ENCODE measurements at places on chromosomes 1 and 21.
A peak's percentile ranks its signal among the peaks of the same experiment; 100 is the strongest.

- DNase-seq, result no peak
Measured at GRCh38 chr1:29172415-29172939, 9.2 kb downstream of the SRSF4 start.

DNA sequence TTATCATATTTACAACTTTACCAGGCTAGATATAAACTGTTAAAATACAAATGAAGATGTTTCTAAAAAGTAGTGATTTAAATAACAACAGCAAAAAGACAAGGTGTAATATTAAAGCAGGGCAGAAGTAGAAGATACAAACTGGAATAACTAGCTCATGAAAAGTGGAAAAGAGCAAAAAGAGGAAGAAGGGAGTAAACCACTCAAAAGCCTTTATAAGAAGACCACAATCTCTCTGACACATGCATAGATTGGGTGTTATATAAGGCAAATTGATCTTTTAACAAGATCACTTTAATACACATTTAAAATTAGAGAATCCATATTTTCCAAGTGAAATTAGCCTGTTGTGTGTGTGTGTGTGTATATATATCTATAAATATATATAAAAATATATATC, 5.0 kb downstream of the DENND1B start:
- no peak for DNase-seq

- no peak for DNase-seq
Measured at GRCh38 chr1:167420510-167420909, 97.8 kb downstream of the CD247 start.

DNA sequence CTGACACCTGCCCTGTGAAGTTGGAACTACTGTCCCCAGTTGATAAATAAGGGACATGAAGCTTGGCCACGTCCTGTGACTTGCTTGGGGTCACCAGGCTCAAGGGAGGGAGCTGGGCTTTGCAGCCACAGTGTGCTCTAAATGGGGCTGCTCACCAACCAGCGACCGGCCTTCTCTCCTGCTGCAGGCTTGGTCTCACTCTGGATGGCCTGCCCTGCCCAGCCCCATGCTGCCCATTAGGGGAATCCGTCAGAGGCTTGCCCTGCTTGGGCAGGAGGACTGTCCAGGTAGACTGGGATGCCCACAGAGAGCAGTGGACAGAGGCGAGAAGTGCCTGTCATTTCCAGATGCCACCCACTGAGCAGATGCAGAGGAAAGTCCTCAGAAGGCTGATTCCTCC, 1.2 kb upstream of the CENPS start:
- no peak for DNase-seq

DNA sequence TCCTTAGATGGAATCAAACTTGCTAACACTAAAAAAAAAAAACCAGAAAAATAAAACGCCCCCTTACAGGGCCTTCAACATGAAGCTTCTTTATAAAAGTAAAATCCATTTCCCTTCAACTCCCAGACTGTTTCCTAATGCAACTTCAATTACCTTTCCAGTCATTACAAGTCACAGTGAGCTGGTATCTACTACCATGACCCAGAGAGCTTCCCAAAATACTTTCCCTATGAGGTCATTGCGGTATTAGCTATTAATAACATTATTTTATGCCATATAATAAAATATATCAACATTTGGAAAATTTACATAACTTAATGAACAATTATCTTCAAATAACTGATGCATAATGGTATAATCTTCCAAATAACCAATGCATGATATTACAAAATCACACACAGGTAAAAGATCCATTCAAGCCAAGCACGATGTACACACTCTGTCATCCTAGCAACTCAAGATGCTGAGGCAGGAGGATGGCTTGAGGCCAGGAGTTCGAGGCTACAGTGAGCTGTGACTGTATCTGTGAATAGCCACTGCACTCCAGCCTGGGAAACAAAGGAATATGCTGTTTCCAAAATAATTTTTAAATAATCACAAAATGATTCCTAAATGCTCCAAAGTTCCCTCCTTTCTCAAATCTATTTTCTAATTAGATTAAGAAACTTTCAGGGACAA, 24.1 kb downstream of the EIF4G3 start:
- no peak for DNase-seq

GRCh38 chr1:156615946-156616345, 3.3 kb upstream of the HAPLN2 start:
- no peak for DNase-seq

GRCh38 chr1:47839433-47839760, 157.8 kb downstream of the TRABD2B start:
- DNase-seq, result no peak

DNA sequence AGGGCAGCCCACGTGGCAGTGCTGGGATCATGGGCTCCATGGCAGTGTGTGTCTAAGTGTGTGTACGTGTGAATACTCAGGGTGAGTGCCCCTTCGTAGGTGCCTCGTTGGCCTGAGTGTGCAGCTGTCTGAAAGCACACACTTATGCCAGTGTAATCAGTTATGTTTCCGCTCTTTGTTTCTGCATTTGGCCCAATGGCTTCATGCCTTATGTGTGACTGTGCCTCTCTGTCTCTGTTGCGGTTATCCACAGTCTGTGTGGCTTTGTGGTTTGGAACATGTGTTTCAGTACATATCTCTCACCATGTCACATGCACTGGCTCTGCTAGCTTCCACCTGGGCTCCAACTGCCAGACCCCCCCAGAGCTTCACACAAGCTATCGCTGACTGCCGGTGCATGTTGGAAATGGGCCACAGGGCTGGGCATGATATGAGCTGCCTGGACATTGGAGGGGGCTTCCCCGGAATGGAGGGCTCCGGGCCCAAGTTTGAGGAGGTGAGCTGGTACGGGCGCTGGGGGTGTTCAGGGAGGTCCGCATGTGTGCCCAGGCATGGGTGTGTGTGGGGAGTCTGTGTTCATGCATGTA, 70.3 kb upstream of the TINAGL1 start:
- DNase-seq, result no peak

GRCh38 chr1:63523738-63524137, 413 bp downstream of the EFCAB7 start:
- no peak for DNase-seq

GRCh38 chr1:14539953-14540563, 58.4 kb upstream of the KAZN start:
- no peak for DNase-seq

DNA sequence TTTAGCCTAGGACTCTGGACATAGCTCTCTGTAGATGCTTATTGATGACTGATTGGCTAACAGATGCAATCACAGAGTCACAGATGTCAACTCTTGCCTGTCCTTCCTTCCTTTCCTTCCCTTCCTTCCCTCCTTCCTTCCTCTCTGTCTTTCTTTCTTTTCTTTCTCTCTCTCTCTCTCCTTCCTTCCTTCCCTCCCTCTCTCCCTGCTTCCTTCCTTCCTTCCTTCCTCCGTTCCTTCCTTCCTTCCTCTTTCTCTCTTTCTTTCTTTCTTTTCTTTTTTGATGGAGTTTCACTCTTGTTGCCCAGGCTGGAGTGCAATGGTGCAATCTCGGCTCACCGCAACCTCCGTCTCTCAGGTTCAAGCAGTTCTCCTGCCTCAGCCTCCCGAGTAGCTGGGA, 106.1 kb downstream of the KIF26B start:
- DNase-seq, result no peak

DNA sequence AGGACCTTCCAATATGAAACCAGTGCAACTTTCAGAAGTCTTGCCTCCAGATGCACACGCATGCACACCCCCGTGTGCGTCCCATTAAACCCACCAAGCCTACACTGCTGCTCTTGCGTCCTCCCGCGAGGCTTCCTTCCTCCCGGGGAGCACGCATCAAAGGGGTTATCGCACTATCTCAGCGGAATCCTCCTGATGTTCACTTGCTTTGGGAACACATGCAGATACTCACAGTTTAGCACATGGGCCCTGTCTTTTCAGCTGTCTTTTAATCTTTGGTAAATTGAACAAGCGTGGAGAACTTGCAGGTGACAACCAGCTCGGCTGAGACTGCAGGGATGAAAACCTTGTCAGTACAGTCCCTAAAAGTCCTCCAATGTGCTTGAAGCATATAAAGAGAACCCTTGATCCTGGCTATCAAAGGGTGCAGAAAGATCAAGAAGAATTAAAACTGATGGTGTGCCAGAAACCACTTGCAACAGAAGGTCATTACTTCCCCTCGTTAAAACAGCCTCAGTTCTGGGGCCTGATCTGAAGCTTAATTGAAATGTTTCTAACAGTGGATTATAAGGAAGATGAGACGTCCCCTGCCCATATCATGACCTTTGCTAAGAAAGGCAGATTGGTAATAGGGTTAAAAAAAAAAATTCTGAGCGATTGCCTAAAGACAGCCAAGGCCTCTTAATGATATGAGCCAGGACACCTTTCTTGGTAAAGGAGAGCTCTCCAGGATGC, 149.4 kb upstream of the LMO4 start:
- no peak for DNase-seq

GRCh38 chr1:238139713-238140112, 249.0 kb upstream of the ZP4 start:
- no peak for DNase-seq

DNA sequence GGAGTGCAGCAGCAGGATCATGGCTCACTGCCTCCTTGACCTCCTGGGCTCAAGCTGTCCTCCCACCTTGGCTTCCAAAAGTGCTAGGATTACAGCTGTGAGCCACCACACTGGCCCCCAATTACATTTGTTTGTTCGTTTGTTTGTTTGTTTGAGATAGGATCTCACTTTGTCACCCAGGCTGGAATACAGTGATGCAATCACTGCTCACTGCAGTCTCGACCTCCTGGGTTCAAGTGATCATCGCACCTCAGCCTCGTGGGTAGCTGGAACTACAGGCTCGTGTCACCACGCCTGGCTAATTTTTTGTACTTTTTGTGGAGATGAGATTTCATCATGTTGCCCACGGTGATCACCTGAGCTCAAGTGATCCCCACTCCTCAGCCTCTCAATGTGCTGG, 2.0 kb upstream of the VPS72 start:
- DNase-seq, result no peak

DNA sequence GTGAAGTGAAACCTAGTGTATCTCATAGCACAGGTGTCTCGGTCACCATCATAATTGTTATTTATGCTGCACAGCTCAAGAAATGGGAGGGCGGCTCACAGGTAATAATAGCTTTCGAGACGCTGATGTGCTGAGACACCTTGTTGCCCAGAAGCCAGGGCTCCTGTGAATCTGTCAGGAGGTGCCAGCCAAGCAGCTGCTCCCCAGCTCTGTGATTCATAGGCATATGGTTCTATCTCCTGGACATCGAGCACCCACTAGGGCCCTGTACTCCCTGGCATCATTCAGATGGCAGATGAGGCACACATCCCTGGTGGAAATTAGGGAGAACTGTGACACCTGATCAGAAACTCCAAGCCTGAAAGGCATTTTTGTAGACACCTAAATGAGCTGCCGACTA, 53.5 kb downstream of the SYT6 start:
- no peak for DNase-seq

GRCh38 chr1:8182034-8182761, 135.7 kb upstream of the SLC45A1 start:
- DNase-seq, result peak; percentile 12

DNA sequence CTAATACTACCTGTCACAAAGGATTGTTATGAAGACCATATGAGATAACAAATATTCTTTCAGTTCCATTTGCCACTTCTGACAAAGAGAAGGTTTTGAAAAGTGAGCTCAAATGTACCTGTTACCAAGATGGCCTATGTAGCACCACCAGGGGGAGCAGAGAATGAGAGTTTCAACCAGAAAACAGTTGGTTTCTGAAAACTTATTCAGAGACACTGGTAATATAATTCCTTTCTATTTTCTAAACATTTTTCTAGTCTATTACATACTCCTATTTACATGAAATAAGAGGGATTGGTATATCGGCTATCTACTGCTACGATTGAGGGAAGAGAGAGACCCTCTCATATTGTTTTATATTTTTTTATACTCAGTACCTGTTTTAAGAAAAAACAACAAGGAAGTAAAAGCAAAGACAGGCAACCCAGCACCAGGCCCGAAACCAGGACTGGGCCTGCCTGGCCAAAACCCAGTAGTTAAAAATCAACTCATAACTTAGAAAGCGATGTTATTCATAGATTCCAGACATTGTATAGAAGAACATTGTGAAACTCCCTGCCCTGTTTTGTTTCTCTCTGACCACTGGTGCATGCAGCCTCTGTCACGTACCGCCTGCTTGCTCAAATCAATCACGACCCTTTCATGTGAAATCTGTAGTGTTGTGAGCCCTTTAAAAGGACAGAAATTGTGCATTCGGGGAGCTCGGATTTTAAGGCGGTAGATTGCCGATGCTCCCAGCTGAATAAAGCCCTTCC, 48.3 kb downstream of the IL23R start:
- DNase-seq, result peak; percentile 72

GRCh38 chr21:36297938-36298572, 21.9 kb upstream of the MORC3 start:
- peak; percentile 78 for DNase-seq

GRCh38 chr1:45026446-45026845, 14.4 kb downstream of the UROD start:
- no peak for DNase-seq

DNA sequence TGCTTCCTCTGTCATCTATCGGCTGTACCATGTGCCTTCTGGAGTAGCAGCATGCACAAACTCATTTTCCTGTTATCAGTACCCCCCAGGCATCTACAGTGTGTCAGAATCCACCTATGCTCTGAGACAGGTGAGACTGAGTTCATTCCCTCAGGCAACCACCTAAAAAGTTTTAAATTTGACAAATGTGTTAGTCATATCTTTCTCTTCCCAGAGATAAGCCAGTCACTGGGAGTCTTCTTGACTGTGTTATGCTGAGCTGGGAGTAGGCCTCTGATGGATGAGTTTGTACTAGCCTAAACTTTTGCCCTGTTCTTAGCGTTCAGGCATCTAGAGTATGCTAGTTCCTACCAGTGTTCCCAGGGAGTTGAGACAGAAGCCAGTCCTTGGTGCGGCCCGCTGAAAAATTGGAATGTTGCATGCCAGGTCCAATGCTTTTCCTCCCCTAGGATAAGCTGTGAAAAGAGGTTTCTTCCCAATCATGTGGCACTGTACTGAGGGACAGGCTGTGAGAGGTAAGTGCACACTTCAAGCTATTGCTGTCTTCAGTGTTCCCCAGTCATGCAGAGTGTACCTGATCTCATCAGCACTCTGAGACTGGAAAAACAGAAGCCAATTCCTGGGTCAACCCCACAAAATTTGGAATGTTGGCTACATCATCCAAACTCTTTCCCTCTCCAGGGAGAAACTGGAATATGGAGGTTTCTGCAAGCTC, 1202.3 kb downstream of the NCAM2 start:
- no peak for DNase-seq

- DNase-seq, result no peak
Measured at GRCh38 chr1:220426989-220427388, 100.9 kb upstream of the MARK1 start.

GRCh38 chr1:106880226-106880625, 176.2 kb upstream of the PRMT6 start:
- DNase-seq, result no peak

- DNase-seq, result peak; percentile 17
Measured at GRCh38 chr1:147243228-147243685, 773 bp downstream of the CHD1L start.

GRCh38 chr21:27359141-27359540, 392.3 kb upstream of the ADAMTS5 start:
- no peak for DNase-seq

Measured in stimulated activated CD4-positive, alpha-beta T cell treated with anti-CD3 and anti-CD28 coated beads, Interleukin-4, amount 100 ng/mL, for 24 hours (primary cell).